ENCODE measurements at places on chromosomes 11 and 22.
A peak's percentile ranks its signal among the peaks of the same experiment; 100 is the strongest.

DNA sequence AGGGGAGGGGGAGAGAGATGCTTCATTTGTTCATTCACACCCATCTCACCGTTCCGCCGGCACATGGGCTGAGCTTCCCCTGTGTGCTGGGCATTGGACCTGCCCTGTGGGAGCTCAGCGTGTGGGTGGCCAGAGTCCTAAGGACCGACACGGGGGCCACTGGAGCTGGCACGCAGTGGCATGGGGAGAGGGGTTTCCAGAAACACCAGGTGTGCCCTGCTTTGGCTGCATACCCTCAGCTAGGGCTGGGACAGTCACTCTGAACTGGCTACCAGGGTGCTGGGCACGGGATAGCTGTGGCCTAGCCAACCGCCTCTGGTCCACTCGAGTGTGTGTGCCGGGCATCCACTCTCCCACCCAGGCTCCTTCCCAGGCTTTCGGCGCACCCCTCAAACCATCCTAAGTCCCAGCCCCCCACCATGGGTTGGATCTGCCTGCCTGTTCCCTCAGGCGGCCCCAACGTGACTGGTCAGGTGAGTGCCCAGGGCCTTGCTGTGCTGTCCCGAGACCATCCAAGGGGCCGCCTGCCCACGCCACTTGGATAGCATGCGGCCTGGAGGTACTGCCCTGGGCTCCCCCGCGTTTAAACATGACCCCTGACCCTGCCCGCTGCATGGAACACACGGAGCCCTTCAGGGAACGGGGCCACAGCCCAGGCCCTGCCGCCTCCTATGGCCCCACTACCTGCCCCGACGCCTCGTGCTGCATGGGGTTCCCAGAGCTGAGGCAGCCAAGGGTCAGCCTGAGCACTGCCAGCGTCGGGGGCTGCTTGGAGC lies 51.6 kb upstream of the LINC01488 start:
- DNase-seq: no peak

- peak; percentile 63 for DNase-seq
Measured at GRCh38 chr11:116499396-116500003, 273.3 kb downstream of the BUD13 start.

DNA sequence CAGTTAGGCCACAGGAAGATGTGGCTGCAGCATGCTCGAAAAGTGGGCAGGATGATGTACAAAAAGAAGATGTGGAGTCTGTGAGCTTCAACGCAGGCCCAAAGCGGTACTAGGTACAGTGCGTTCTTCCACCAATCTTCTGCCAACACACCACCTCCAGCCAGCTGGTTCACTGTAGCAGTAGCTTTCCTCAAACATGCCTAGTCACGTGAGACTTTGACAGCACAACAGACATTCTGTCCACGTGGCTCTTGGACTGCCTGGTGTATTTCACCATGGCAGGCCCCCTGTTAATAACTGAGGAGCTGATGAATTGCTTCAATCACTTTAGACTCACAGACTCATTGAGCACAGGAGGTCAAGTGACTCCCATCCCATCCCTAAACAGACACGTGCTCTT lies 14.1 kb downstream of the SYN3 start:
- DNase-seq: no peak

DNA sequence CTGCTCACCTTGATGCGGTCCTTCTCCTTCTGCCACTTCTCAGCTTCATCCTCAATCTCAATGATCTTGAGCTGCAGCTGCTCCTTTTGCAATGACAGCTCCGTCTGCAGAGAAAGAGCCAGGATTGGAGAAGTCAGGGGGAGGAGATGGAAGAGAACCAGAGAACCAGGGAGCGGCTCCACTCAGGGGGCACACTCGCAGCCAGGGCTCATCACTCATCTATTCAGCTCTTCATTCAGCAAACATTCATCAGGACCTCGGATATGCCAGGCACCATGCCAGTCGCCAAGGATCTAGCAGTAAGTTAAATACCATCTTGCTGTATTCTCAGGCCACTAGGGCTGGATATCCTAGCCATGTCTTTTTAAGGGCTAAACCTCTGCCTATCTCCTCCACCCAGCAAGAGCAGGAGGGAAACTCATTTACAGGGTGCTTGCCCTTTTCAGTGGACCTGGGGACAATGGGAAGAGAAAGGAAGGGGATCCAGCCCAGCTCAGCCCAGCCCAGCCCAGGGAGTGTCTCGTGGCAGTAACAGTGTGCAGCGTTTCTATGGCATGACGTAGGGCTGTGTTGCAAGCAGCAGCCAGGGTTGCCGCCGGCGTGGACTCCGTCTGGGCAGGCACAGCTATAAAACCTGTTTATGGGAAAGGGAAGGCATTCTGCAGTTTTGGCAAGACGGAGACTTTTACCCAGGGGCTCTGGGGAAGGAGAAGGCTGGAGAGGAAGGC lies 9.4 kb downstream of the TRIM29 start:
- DNase-seq: peak; percentile 78

GRCh38 chr11:71265559-71266092 lies 13.2 kb upstream of the SHANK2 start:
- DNase-seq: no peak

GRCh38 chr11:7050191-7050590 lies 29.9 kb downstream of the NLRP14 start:
- no peak for DNase-seq

DNA sequence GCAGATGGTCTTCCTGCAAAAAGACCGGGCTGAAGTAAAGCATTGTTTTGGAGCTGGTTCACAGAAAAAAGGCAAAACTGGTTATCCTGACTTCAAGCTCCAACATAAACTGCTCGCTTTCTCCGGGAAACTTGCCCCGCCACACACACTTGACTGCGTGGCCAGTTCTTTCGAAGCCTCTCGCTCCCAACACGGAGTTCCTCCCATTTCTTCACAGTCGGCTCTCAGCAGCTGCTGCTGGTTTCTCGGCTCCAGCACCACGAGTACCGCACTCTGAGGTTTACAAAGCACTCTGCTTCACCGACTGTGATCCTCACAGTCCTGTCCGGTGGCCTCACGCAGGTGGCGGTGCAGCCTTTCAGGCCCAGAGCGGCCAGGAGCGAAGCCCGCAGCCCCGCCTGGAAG lies 264 bp downstream of the CHEK1 start:
- no peak for DNase-seq

- DNase-seq: no peak
Measured at GRCh38 chr11:6099577-6099976, 7.9 kb upstream of the OR56B4 start.

DNA sequence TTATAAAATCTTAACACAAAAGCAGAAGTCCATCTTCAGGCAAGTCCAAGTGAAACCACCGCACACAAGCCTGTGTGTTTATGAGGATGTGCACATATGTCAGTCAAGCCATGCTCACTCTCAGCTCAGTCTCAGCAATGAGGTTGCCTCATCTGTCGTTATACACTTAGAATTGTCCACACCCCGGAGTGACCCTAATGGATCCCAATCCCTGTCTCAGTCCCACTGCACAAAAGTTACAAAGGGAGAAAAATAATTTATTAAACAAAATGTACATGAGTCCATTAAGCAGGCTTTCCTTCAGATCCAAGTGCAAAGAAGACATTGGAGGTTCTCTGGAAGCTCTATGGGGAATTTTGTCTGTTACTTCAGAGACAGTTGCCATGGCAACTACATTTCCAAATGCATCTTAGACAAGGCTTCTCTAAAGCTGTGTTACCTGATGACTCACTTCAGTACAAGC lies 24.4 kb downstream of the OR8B12 start:
- no peak for DNase-seq

DNA sequence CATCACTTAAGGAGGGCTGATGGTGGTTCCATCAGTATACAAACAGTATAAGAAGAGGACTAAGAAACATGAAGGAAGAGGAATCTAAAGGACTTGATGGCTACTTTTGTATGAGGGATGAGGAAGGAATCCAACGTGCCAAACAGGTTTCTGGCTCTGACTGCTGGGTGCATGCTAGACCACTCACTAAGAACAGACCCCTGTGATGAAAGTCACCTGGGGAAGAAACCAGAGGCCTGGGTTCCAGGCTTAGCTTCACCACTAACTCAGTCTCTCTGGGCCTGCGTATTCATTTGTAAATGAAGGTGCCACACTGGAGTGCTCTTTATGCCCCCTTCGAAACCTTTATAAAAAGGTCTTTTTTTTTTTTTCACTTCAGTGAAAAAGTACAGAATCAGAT lies 55.1 kb downstream of the AAMDC start:
- DNase-seq: no peak

GRCh38 chr11:88303037-88303436 lies 34.5 kb downstream of the CTSC start:
- DNase-seq: no peak

- DNase-seq: peak; percentile 89
Measured at GRCh38 chr11:71928737-71929443, at the start of gene RNF121. Gene RNF121, plus strand, starts transcription at chr11:71929046. Its CDS starts 16 bp downstream, at chr11:71929062.

GRCh38 chr11:94494126-94494680 lies 419 bp downstream of the ANKRD49 start:
- DNase-seq: no peak

- no peak for DNase-seq
Measured at GRCh38 chr22:49590851-49591445, 236.7 kb downstream of the BRD1 start.

- no peak for DNase-seq
Measured at GRCh38 chr11:118434553-118435289, 1.6 kb upstream of the KMT2A start.

DNA sequence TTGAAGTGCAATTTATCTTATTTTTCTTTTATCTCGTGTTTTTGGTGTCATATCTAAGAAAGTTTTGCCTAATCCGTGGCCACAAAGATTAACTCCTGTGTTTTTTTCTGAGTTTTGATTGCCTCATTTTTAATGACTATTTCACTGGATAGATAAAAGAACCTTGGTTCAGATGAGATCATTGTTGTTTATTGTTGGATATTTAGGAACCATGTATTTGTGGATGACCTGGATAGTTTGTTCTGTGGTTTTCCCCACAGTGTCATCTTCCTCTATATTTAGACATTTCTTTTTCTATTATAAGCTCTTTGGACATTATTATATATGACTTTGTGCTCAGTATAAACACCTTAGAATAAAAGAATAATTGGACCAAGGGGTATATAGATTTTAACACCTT lies 37.2 kb downstream of the PPP6R3 start:
- DNase-seq: no peak

DNA sequence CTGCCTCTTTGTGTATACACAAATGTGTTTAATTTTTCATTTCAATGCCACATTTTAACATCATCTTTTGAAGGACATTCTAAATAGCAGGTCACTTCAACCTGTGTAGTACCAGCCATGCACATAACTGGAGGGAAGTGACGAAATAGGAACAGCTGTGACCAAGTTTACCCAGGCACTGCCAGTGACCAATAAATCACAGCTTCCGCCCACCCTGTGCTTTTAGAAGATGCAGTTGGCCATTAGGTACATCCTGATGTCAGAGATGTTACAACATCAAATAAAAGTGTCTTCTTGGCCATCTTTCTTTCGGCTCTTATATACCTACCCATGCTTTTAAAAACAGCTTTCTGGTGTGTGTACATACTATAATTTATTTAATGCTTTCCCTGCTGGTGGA lies 7.8 kb downstream of the LDLRAD3 start:
- DNase-seq: peak; percentile 54

GRCh38 chr11:95520369-95521132 lies 269.0 kb downstream of the FAM76B start:
- no peak for DNase-seq

DNA sequence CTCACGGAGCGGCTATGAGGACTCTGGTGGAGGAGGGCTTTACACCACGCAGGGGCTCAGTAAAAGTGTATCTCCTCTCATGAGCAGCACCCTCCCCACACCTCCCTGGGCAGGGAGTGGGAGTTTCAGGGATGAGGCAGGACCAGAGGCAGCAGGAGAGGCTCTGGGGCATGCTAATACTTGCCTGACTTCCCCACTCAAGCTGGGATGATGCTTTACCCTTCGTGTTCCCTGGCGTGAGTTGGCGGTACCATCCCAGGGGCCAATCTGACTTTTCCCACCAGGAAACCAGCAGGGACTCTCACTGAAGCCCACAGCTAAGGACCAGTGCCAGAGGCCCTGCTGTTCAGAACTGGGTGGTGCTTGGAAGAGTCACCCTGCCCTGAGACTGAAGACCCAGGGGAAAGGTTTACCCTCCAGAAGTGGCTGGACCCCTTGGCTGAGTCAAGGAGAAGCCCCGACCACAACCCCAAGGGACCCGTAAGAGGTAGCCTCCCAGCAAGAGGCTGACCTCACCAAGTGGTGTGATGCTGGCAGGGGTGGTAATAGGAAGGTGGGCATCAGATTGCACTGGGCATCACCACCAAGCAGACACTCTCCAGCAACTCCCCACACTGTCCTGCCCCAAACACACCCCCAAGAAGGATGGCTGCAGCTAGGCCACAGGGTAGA lies 65.6 kb downstream of the THAP12 start:
- DNase-seq: no peak

DNA sequence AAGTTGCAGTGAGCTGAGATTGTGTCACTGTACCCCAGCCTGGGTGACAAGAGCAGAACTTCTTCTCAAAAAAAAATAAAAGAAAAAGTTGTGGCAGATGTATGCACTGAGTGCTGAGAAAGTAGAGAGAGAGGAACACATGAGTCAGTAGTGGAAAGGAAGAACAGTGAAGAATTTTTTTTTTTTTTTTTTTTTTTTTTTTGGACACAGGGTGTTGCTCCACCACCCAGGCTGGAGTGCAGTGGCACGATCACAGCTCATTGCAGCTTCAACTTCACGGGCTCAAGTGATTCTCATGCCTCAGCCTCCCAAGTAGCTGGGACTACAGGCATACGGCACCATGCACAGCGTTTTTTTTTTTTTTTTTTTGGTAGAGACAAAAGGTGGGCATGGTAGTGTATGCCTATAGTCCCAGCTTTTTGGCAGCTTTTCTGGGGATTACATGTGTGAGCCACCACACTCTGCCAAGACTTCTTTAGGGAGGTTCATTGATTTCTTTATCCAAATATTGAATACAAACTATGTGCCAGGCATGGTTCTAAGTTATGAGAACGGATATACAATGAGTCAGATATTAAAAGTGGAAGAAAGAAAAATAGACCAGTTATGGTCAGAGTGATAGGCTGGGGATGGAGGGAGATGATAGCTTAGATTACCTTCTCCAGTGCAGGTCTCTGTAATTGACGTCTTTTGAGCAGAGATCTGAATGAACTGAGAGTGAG lies 62.0 kb downstream of the YAP1 start:
- DNase-seq: no peak

- no peak for DNase-seq
Measured at GRCh38 chr11:20045098-20045688, 115.1 kb downstream of the DBX1 start.

DNA sequence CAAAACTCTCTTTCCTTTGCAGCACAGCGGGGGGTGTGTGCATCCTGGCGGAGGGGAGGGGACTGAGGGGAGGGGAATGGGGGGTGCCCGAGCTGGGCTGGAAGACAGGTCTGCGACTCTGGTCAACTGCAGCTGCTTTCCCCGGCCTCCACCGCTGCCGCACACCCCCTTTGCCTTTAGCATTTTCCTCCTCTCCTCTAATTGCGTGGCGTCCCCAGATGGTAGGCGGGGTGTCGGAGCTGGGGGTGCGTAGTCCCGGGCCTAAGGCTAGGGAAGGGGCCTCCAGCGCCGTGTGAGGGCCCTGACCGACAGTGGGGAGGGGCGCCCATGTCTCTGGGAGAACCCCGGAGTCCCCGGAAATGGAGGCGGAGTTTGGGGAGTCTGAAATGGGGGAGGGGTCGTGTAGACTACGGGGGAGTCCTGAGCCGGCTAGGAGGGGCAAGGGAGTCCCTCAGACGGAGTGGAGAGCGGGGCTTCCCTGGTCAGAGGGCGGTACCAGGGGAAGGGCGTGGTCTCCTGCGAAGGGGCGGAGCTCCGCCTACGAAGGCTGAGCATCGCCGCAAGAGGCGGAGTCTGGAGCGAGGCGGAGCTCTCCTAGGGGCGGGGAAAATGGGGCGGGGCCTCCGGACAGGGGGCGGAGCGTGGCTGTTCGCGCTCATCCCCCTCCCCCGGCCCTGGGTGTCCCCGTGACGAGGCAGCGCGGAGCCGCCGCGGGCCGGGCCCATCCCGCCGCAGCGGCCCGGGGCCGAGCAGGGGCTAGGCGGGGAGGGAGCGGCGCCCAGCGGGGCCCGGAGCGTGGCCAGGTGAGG lies at the start of gene PELI3:
PELI3 (plus strand) TSS at position 681 of the 809 bp plus-strand sequence. CDS start 1,224 bp downstream, outside the sequence.
- DNase-seq: no peak
